Globus pallidus (tissue), 1 donor: ENCODE measurements at places on chromosomes 13 and 19.

- no peak for DNase-seq
Measured at GRCh38 chr13:44540761-44541434, 35.2 kb downstream of the TSC22D1 start.

- no peak for DNase-seq
Measured at GRCh38 chr13:90633849-90634248, 713.6 kb upstream of the MIR17HG start.

- DNase-seq, result no peak
Measured at GRCh38 chr19:6055013-6055795, 55.1 kb downstream of the RFX2 start.

DNA sequence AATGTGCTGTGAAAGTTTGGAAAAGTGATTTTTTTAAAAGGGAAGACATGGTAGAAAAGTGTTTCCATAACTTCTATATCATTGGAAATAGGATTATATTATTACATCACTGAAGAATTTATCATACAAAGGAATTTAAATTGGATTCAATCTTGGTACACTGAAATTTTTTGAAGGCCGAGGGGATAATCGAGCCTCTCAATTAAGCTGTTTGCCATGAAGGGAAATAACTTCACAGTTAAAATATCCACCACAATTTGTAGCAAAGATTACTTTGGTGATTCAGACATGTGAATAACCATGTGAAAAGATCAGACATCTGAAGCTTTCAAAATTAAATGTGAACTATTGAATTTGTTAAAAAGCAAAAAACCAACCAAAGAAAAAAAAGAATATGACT lies 215.3 kb downstream of the KLF5 start:
- no peak for DNase-seq

DNA sequence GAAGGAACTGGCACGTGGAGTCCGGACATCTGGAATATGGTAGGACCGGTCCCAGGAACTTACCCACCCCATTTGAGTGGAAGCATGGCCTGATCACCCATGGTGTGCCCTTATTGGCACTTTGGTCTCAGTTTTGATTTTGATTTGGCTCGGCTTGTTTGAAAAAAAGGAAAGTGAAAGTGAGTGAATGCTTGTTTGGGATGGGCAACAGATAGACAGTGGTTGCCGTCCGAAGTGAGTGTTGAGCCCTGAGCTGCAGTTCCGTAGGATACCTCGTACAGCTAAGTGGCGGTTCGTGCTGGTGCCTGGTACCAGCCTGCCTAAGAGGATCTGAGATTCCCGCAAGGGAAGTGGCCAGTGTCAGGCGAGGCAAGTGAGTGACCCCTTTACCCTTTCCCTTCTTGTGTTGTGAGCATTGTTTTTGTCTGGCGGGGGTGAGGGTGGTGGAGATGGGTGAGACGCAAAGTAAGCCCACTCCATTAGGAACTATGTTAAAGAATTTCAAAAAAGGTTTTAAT lies 605.8 kb downstream of the UQCRFS1 start:
- DNase-seq, result no peak

DNA sequence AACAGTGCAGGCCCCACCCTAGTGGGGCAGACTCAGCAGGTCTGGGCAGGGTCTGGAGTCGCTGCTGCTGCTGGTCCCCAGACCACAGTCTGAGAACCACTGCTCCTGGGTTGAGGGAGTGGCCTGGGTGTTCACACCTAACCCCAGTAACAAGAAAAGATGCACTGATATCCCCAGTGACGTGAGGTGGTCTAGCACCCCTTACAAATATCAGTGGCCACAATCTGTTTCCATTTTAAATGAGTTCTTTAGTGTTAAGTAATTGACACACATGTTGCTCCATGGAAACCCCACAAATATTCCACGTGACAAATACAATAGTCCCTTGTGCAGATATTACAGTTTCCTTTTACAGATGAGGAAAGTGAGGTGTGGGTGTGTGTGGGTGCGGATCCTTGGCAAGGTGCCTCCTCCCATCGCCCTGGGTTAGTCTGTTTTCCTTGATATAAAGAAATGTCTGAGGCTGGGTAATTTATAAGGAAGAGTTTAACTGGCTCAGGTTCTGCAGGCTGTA lies 96.3 kb upstream of the GPR183 start:
- no peak for DNase-seq

DNA sequence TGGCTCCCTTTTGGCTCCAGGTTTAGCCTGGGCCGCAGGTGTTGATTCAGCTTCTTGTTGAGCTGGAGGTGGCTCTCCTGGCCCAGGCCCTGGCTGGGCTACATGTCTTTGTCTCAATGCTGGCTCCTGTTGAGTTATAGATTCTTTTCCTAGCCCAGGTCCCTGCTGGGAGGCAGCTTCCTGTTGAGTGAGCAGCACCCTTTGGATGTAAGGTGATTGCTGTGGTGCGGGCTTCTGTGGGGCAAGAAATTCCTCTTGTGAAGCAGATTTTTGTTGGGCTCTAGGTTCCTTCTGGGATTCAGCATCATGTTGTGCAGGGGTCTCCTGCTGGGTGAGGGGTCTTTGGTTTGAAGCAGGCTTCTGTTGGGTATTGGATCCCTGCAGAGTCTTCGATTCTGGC lies 545 bp downstream of the LIPE start:
- no peak for DNase-seq

- DNase-seq, result no peak
Measured at GRCh38 chr19:15866636-15867035, 31.2 kb downstream of the CYP4F2 start.

DNA sequence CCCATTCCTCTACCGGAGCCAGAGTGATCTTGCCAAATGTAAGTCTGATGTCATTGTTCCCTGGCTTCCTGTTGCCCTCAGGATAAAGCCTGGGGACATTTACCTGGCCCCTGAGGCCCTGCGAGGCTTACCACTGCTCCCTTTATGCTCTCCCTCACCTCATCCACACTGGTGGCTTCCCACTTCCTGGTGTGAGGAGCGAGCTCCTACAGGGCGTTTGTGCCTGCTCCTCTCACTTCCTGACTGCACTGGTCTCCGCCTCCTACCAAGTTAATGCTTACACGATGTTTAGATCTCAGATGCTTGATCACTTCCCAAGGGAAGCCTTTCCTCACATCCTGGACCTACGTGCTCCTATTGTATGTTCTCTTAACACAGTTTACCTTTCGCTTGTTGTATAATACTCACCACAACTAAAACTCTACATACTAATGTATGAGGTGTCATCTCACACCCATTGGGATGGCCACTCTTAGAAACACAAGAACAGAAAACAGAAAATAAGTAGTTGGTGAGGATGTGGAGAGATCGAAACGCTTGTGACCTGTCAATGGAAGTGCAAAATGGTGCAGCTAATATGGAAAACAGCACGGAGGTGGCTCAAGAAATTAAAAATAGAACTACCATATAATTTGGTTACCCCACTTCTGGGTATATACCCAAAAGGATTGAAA lies 177.6 kb downstream of the SHISA2 start:
- no peak for DNase-seq

- DNase-seq, result no peak
Measured at GRCh38 chr13:26653310-26653709, 95.8 kb downstream of the WASF3 start.
